ENCODE measurements at places on chromosomes 7 and 10.

DNA sequence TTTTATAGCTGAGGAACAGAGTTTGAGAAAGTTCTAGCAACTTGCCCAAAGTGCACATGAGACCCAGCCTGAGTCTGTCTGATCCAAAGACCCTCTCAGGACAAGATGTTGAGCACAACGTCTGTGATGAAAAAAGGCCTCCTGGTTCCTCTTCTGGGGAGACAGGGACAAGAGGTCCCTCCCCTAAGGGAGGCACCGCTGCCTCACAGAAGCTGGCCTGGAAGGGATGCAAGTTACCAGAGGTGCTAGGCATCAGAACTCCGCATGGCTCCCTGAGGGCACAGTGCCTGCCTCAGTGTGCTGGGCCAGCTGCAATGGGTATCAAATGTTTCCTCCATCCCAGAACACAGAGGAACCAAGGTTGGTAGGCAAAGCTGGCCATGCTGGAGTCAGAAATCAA is 302.4 kb downstream of the GRID1 start:
- no peak for DNase-seq

DNA sequence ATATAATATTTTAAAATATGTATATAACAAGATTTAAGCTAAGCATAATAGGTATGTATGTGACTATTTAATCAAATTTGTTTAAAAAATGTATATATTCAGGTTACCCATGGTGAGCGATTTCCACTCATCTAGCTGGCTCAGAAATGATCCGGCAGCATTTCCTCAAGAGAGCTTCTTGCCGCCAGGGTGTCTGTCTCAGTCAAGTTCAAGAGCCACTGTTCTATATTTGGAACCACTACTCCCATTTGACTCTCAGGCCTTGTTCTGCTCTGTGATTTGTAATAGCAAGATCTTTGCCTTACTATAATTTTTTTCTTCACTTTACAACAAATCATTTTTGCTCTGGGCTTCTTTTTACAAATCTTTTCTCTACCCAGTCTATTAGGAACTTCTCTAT is 48.7 kb upstream of the CNTNAP2 start:
- DNase-seq = no peak

- no peak for DNase-seq
These were observed 685.2 kb downstream of the REEP3 start for GRCh38 chr10:64206409-64206808.

- DNase-seq = no peak
These were observed 1.5 kb downstream of the ACTR3B start for GRCh38 chr7:152760854-152761748.

DNA sequence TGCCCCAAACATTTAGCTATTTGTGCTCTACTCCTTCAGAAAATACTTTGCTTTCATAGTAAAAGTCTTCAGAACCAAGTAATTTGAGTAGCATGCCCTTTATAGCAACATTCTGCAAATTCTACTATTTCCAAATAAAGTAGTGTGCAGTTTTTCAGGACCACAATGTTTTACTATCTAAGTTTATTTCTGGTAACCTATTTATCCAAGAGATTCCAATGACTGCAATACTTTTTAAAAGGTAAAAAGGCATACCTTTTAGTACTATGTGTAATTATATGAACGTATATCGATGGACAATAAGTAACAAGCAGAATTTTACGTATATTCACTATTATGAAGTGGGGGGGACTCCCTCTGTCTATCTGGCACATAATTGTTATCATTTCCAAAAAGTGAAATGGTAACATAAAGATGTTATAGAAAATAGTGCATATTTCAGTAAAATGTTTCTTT is 6.9 kb upstream of the CAV2 start:
- no peak for DNase-seq

DNA sequence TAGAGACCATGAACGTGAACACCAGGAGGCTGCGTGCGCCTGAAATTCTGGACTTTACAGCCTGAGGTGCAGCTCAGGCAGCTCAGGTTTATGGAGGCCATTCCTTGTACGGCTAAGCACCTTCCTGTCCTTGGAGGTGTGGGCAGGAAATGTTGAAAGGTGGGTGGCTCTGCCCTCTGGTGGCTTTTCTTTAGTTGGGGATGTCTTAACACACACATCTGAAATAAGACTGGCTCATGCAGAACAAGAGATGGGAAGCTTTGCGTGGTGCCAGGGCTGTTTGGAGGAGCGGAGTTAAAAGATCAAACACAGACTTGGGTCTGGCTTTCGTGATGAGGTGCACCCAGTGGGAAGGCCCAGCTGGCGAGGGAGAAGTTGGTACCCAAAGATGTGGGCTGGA is 64.1 kb downstream of the DOCK1 start:
- peak; percentile 57 for DNase-seq

- peak; percentile 26 for DNase-seq
These were observed 42.7 kb downstream of the CFAP46 start for GRCh38 chr10:132899751-132900065.

GRCh38 chr7:52928591-52928990 is 106.8 kb upstream of the POM121L12 start:
- no peak for DNase-seq

DNA sequence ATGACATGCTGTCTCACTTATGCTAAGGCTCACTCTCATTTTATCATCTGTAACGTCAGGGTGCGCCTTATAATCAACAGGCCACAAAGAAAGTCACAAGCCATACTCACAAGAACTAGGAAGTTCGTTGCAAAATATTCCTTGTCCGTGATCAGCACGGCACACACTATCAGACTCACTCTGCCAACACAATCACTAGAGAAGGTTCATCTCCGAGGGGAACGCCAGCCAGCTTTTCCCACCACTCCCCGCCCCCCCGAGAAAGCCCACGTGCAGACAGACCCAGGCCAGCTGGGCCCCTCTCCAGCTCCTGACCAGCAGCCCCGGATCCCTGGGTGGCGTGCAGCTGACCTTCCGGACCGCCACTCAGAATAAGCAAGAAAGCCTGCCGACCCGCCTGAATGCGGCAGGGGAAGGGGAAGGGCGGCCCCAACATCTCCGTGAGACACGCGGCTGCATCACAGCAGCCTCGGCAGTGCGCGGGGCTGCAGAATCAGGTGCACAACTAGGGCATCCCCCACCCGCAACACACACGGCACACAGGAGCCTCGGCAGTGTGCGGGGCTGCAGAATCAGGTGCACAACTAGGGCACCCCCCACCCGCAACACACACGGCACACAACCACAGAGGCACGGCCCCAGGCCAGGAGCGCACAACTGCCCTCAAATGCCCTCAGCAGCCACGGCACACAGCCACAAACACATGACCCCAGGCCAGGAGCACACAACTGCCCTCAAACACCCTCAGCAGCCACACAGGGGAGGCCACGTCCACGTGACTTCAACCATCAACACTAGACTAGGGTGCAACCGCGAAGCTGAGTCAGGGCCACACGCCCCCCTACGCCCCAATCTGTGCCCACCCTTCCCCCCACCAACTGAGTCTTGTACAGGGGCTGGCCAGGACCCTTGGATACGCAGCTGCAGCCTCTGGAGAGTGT is 2.5 kb upstream of the GPR146 start:
- DNase-seq = no peak

GRCh38 chr7:134941952-134942351 is 44.4 kb upstream of the AGBL3 start:
- no peak for DNase-seq

DNA sequence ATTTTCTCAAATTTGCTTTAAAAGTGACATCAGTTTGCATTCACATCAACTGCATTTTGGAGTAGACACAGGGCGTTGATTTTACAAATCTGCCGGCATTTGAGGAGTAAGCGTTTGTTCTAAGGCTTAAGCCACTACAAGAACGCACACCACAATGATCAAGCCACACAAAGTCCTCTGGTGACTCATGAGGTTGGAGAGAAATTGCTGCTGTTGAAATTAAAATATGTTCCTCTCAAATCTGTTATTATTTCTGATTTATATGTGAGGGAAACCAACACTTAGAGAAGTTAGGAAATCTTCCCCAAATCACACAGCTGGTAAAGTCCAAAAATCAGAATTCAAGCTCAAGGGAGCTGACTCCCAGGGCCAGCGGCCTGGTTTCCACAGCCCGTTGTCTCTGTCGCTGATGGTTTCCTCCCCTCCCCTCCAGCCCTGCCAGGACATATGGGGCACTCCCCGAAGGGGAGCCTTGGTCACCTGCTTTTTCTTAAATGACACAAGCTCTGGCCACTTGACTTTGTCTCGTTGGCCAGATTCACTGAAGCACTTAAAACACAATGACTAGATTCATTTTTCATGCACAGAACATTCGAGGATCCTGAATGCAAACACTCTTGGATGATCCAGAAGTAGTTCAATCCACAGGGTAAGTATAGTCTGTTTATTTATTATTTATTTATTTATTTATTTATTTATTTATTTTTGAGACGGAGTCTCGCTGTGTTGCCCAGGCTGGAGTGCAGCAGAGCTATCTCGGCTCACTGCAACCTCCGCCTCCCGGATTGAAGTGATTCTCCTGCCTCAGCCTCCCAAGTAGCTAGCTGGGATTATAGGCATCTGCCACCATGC is 29.2 kb upstream of the KLF6 start:
- no peak for DNase-seq

DNA sequence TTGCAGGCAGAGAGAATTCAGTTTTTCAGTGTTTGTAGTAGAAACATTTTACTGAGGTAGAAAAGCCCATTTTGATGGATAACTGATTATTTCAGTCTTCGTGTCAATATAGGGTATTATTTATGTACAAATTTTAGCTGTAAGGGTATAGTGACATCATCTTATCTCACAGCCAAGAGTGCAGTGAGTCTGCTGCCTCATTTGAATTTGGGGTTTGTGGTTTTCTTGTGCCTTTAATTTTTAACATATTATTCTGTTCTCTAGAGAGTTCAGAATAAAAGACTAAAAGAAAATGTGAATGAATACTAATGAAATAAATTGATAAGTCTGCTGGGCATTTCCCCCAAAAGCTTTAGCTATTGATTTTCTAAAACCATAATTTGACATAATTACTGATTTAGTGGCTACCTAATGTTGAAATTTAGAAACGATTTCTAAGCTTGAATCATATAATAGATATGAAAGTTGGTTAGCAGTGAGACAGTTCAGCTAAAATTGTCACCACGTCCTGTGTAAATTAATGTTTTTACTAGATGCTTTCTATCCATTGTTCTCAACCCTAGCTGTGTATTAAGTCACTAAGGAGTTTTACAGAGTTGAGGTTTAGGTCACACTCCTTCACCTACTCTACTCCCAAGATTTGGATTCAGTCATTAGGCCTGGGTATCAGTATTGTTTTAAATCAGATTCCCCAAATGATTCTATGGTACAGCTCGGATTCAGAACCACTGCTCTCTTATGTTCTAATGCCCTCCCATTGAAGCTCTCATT is 37.3 kb downstream of the ACADSB start:
- DNase-seq = no peak

DNA sequence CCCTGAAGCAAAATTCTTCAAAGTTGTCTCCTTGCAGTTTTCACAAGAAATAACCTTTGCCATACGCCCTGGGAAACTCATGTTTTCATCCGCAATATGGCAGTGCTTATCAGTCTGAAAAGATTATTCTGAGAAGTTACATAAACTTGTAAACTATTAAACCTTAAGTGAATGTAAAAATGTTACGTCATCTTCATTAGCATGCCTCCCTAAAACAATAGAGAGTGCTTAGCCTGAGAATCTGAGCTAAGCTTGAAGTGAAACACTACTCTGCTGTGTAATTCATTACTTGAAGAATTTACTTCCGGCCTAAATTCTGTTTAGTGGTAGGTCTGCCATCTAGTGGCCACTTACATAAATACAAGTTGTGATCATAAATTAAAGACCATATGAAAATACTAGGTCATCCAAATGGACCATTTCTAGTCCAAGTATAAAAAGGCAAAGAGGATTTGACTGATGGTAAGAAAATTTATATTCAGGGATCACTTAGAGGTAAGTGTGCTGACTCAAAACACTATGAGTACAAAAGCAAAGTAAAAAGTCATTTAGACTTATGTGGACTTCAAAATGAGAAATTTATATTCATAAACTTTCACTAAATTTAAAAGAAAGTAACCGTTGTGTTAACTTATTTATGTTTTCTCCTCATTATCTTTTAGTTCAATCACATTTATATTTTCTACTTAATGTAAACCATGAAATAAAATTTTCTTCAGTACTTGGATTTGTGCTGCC is 745.1 kb upstream of the LRRTM3 start:
- peak; percentile 73 for DNase-seq

DNA sequence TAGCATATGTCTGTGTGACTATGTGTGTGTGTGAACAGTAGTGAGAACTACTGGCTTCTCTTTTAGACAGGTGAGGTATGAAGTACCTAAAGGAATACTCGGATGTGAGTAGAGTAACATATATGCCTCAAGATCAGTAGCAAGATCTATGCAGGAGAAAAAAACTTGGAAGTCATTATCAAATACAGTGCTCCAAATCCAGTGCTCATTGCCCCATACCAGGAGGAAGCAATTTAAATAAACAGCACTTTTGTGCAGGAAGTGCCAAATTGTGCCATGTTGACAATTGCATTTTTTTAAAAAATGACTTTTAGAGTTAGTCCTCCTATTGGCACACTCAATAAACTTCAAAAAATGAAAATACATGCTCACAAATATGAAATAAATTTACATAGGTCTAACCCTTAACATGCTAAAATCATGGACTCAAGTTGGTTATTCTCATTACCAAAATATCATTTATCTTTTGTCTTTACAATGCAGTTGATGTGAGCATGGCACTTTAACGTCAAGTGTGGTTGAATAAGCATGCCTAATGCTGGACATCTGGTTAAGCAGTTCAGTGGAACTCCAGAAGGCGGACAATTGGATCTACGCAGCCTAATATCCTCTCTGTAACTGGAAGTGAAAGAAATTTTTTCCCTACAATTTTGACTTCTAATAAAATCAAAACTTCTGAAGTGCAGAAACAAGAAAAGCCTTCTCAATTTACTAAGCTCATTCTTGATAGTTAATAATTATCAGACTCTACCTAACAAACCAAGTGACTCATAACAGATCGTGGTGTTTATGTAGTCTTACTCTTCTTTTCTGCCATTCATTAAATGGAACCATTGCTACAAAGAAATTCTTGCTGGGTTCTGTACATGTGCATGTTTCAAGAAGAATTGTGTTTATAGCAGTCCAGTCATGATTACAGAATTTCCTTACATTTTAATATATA is 195.2 kb downstream of the MDFIC start:
- DNase-seq = no peak

GRCh38 chr10:97713339-97713825 is at the start of gene MARVELD1:
Gene MARVELD1 (plus strand): TSS chr10:97713730. CDS start chr10:97713877, 147 bp downstream.
- DNase-seq = peak; percentile 70

DNA sequence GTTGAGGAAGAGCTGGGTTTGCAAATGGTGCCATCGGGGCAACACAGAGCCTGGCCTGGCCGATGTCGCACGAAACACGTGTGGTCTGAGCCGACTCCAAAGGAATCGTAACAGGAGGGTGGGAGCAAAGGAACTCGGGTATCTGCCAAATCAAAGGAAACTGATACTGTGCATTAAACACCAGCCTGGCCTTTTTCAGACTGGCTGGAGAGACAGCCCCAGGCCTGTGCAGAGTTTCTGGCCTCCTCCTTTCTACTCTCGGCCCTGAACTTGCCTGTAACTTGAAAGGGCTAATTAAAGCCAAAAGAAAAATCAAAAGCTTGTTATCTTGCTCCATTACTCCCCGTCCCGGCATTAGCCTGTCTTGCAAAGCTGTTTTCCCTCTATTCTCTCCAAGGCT is 71.4 kb downstream of the PLXNA4 start:
- no peak for DNase-seq

- DNase-seq = no peak
These were observed 218.6 kb upstream of the TAC1 start for GRCh38 chr7:97513326-97513725.

- DNase-seq = no peak
These were observed 21.9 kb upstream of the SEMA3A start for GRCh38 chr7:84216472-84216871.

GRCh38 chr10:35306852-35307251 is 29.5 kb upstream of the CCNY start:
- DNase-seq = peak; percentile 86

Data from Caco-2 (cell line).